CD4-positive, alpha-beta T cell (primary cell): ENCODE measurements at places on chromosomes 6 and 20.

DNA sequence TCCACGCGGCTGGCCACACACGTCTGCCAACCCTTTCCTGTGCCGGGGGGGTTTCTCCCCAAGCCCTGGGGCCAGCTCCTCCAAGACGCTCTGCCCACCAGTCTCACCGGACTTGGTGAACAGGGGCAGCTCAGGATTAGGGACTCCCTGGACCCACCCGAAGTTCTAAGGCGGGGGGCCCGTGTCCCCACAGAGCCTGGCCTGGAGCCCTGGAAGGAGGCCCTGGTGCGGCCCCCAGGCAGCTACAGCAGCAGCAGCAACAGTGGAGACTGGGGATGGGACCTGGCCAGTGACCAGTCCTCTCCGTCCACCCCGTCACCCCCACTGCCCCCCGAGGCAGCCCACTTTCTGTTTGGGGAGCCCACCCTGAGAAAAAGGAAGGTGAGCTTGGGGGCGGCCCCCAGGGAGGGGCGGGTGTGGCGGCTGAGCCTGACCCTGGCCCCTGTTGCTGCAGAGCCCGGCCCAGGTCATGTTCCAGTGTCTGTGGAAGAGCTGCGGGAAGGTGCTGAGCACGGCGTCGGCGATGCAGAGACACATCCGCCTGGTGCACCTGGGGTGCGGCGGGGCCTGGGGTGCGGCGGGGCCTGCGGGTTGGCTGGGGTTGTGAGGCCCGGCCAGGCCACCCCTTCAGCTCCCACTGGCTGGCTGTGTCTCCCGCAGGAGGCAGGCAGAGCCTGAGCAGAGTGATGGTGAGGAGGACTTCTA lies 2.3 kb downstream of the SLC2A4RG start:
- no peak overlapping the region for H3K4me3 ChIP-seq
- H3K4me1 ChIP-seq: peaks cover 35% of the 10 kb centered on the region
- peak overlapping the region; percentile 46 for H3K27ac ChIP-seq
- peaks cover 40% of the 10 kb centered on the region for H3K36me3 ChIP-seq
- no peak for DNase-seq

GRCh38 chr20:42204109-42204660 lies 586.0 kb upstream of the CHD6 start:
- no peak for DNase-seq
- H3K27me3 ChIP-seq: no peaks in the 10 kb centered on the region
- no peak overlapping the region for H3K27ac ChIP-seq

- DNase-seq: no peak
- no peaks in the 10 kb centered on the region for H3K36me3 ChIP-seq
- no peak overlapping the region for H3K27ac ChIP-seq
- H3K27me3 ChIP-seq: no peaks in the 10 kb centered on the region
- no peak overlapping the region for H3K4me3 ChIP-seq
Measured at GRCh38 chr6:166027761-166028160, 139.9 kb downstream of the TBXT start.

DNA sequence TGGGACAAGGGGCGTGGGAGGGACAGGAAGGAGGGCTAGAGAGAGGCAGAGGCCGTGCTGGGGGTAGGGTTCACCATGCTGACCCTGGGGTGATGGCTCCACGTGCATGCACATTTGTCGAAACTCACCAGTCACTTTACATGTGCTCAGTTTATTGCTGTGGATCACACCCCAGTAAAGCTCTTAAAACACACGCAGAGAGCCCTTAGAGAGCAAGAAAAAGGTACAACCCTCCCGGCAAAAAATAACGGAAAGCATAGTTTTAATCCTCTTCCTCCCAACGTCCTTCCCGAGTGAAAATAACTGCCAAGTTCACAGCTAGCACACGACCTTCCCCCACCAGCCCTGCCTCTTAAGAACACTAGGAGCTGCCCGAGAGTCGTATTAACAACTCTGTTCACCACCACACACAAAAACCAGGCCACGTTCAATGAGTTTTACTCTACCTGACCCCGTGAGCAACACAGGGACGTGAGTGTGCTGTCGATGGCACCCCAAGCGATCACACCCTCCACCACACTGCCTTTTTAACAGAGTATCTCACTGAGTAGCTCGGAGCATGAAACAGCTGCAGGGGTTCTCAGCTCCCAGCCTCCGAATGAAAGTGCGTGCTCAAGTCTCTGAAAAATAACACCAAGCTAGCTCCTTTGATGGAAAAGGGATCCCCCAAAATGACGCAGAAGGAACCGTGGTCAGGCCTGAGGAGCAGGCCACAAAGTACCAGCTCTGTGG lies 39.7 kb downstream of the TAF4 start:
- no peaks in the 10 kb centered on the region for H3K36me3 ChIP-seq
- no peaks in the 10 kb centered on the region for H3K27me3 ChIP-seq
- no peak overlapping the region for H3K27ac ChIP-seq
- DNase-seq: peak; percentile 44
- H3K4me1 ChIP-seq: peaks cover 35% of the 10 kb centered on the region
- no peak overlapping the region for H3K4me3 ChIP-seq

- H3K27me3 ChIP-seq: peaks cover 5% of the 10 kb centered on the region
- H3K4me3 ChIP-seq: no peak overlapping the region
- no peaks in the 10 kb centered on the region for H3K36me3 ChIP-seq
- no peak overlapping the region for H3K27ac ChIP-seq
- DNase-seq: no peak
Measured at GRCh38 chr6:152380351-152380767, 256.8 kb downstream of the SYNE1 start.

GRCh38 chr6:77143659-77144447 lies 319.4 kb downstream of the HTR1B start:
- no peak for DNase-seq
- H3K27me3 ChIP-seq: no peaks in the 10 kb centered on the region
- H3K4me1 ChIP-seq: no peaks in the 10 kb centered on the region

DNA sequence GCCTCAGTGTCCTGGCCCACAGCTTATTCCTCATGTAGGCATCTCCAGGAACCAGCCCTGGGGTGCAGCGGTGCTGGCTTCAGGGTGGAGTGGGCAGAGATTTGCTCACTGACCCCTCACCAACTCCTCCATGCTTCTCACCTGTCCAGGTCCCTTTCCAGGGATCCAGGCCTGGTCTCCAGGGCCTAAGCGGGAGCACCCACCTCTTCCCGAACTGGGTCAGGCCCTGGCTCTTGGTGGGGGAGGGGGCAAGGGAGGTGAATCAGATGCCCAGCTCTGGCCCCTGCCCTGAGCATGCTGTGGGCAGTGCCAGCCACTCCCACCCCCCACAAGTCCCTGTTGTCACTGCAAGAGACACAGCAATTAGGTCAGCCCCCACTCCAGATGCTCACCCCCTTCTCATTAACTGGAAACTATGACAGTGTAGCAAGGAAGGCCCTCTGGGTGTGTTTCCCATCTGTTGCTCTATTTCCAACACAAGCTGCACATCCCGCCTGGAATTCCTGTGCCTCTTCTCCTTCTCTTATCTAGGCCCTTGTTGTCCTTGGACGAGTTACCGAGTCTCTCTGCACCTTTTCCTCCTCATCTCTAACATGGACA lies 37.0 kb downstream of the MDFI start:
- H3K4me1 ChIP-seq: no peaks in the 10 kb centered on the region
- peaks cover 6% of the 10 kb centered on the region for H3K27me3 ChIP-seq
- no peak overlapping the region for H3K27ac ChIP-seq
- no peaks in the 10 kb centered on the region for H3K36me3 ChIP-seq
- DNase-seq: no peak
- H3K4me3 ChIP-seq: no peak overlapping the region

DNA sequence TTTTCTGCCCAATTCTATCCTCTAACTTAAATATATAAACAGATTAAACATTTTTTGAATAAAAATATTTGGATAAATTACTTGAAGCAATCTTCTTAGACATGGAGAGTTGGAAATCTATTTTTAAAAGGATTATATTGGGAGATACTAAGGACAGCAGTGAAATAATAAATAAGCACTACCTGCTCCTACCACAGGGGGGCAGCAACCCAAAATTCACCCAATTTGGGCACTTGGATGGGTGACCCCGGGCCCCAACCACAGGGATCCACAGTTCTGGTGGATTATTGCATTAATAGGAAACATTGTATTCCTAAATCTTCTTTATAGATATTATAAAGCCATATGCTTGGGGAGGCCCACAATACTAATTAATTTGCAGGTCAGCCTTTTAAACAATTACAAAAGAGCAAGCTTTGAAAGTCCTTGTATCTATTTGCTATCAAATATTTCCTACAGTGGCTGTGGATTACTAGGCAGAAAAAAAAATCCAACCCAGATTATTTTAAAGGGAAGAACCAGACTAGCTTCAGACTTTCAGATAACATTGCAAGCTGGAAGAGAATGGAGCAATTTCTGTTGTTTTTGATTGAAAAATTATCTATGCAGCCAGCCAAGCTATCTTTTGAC lies 66.4 kb upstream of the PDE10A start:
- H3K4me1 ChIP-seq: no peaks in the 10 kb centered on the region
- no peak for DNase-seq
- no peak overlapping the region for H3K27ac ChIP-seq
- no peaks in the 10 kb centered on the region for H3K27me3 ChIP-seq
- H3K4me3 ChIP-seq: no peak overlapping the region

DNA sequence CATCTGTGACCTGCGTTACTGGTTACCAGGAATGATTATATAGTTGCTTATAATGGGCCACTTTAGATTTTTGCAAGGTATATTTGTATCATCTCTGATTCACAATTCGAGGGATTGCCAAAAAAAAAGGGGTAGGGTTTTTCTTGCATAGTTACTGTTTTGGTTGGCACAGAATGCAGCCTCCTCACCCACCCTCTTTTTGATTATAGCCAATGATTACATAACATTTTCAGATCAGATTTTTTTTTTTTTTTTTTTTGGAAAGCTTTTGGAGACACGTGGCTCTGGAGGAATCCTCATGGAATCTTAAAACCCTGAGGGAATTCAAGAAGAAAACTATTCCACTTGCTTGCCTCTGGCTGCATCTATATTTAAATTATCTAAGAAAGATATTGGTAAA lies 53.7 kb downstream of the UST start:
- H3K36me3 ChIP-seq: no peaks in the 10 kb centered on the region
- no peak overlapping the region for H3K27ac ChIP-seq
- no peaks in the 10 kb centered on the region for H3K27me3 ChIP-seq
- no peak overlapping the region for H3K4me3 ChIP-seq

- no peaks in the 10 kb centered on the region for H3K27me3 ChIP-seq
- H3K4me1 ChIP-seq: no peaks in the 10 kb centered on the region
- DNase-seq: no peak
- H3K27ac ChIP-seq: no peak overlapping the region
- H3K4me3 ChIP-seq: no peak overlapping the region
Measured at GRCh38 chr6:5556011-5556410, 294.7 kb downstream of the FARS2 start.

DNA sequence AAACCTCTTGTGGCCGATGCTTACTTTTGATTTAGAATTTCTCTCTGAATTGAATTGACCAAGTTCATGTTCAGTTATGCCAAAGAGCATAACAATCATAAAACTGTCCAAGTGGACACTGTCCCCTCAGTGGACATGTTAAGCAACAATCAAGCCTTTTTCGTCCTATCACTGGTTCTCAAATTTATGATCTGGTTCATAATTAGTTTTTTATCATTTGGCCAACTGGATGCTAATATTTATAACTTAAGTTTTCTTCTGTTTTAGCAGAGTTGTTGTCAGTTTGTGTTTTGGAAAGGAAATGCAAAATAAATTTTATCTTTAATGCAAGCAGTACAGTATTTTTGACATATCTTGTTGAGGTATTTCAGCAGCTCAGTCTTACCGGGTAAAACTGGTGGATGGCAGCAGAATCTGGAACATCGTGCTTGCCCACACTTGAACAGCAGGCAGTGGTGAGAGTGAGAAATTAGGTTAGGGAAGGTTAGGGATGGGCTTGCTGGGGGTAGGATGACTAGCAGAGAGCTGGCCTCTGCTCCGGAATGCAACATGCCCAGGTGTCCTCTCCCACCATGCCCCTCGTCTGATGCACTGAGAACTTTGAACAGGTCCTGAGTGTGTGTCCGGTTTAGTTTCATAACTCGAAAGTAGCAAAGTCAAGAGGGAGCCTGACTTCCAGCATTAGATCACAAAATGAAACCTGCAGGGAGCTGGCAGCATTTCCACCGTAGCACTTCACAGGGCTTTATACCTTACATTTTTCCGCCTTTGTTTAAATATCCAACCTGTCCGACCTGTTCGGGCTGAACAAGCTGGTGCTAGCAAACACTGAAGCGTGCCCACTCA lies 93.1 kb downstream of the RREB1 start:
- no peak overlapping the region for H3K27ac ChIP-seq
- peaks cover 2% of the 10 kb centered on the region for H3K4me1 ChIP-seq
- DNase-seq: no peak
- no peaks in the 10 kb centered on the region for H3K27me3 ChIP-seq

DNA sequence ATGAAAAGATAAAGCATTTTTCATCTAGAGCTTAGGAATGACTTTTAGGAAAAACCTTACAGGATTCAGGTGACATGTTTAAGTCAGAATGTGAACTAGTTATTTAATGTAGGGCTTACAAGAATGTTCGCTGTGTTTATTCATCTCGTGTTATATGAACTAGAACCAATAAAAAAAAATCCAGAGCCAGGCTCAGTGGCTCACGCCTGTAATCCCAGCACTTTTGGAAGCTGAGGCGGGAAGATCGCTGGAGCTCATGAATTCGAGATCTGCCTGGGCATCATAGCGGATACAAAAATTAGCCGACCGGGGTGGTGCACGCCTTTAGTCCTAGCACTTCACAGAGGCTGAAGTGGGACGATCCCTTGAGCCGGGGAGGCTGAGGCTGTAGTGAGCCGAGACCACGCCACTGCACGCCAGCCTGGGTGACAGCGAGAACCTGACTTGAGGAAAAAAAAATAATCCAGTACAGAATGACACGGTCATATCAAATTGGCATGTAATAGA lies 46.3 kb downstream of the OR2B2 start:
- DNase-seq: peak; percentile 39
- no peaks in the 10 kb centered on the region for H3K36me3 ChIP-seq
- H3K27me3 ChIP-seq: no peaks in the 10 kb centered on the region
- H3K4me3 ChIP-seq: peak overlapping the region; percentile 59

DNA sequence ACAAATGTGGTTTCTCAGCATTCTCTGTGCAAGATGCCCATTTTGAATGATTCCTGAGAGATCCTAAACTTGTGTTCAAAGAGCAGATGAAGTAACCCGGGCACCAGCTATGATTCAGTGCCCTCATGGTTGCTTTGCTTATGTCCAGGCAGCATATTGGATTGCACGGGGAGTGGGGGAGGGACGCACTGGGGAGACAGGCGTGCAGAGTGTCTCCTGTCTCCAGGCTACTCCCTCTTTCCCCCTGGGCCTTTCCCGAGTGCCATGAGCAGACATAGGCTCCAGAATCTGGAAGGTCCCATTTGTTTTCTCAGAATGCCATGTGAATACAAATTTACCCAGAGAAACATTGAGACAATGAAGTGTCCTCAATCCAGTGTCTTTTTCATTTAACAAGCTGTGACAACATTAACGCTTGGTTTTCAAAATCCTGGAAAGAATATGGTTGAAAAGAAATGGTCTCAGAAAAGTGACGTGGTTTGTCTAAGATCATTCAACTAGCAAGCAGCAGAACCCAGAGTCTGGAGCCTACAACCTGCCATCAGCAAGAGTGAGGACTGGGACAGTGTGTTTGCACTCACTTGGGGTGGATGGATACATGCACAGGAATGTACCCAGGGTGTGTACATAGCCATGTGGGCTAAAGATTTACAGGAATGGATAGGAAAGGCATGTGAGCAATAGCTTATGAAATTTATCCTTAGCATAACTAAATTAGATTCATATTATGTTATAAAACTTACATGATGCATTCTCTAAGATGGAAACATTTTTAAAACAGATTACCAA lies 4.2 kb downstream of the SYNDIG1 start:
- no peak overlapping the region for H3K27ac ChIP-seq
- H3K27me3 ChIP-seq: peaks cover 24% of the 10 kb centered on the region
- peaks cover 14% of the 10 kb centered on the region for H3K4me1 ChIP-seq
